ENCODE measurements at places on chromosomes 7 and 10.

- DNase-seq: no peak
These were observed 69.9 kb downstream of the C10orf105 start for GRCh38 chr10:71649631-71650030.

- no peak for DNase-seq
These were observed 43.9 kb upstream of the SRGN start for GRCh38 chr10:69043931-69044531.

GRCh38 chr7:74329225-74329624 is 40.0 kb downstream of the CLIP2 start:
- no peak for DNase-seq

DNA sequence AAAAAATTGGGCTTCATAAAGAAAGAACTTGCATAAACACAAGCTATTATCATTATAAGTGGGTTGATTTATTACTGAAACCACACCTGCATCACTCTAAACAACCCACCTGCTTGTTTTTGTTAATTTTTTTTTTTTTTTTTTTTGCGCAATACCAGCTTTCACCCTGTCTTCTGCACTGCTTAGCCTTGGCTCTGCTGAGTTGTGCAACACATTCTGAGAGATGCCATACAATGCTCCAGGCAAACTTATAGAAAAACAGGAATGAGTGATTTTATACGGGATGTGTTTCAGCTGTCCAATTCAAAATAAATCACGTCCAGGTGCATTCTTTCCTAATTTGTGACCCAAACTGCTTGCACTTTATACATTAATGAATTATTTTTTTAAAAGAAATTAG is 923.6 kb downstream of the GATA3 start:
- no peak for DNase-seq

DNA sequence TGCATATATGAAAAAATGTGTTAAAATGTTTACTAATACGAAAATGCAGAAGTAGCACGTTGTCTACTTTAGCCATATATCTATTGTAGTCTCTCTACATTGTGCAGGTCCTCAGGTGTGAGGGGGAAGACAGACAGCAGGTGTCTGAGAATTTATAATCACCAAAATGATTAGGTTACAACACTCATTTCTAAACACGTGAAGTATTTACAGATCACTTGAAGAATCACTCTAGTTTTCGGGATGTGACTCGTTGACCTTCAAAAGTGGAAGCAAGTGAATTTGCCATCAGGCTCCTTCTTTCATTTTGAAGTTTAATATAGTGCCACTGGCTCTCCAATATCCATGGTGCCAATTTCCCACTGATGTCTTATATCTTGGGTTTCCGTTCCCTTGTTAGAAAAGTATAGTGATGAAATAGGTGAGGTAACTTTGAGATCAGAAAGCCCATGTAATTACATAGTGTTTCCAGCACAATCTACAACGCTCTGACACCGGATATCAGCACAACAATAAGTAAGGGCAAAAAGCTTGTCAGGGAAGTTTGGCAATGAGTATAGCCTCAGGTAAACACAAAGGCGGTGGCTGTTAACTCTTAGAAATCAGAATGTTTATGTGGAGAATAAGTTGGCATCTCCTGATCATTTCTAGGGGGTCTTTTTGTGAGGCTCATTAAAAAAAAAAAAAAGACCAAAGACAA is 57.5 kb upstream of the SP4 start:
- DNase-seq: peak; percentile 4

- peak; percentile 14 for DNase-seq
These were observed 118.5 kb downstream of the VTI1A start for GRCh38 chr10:112565434-112566053.

- DNase-seq: no peak
These were observed 86.7 kb upstream of the GNAI1 start for GRCh38 chr7:80047856-80048459.

- no peak for DNase-seq
These were observed 23.8 kb downstream of the CXCL12 start for GRCh38 chr10:44361109-44361508.

Data from NCI-H1105 (cell line).